ENCODE measurements at places on chromosomes 11 and 22.

DNA sequence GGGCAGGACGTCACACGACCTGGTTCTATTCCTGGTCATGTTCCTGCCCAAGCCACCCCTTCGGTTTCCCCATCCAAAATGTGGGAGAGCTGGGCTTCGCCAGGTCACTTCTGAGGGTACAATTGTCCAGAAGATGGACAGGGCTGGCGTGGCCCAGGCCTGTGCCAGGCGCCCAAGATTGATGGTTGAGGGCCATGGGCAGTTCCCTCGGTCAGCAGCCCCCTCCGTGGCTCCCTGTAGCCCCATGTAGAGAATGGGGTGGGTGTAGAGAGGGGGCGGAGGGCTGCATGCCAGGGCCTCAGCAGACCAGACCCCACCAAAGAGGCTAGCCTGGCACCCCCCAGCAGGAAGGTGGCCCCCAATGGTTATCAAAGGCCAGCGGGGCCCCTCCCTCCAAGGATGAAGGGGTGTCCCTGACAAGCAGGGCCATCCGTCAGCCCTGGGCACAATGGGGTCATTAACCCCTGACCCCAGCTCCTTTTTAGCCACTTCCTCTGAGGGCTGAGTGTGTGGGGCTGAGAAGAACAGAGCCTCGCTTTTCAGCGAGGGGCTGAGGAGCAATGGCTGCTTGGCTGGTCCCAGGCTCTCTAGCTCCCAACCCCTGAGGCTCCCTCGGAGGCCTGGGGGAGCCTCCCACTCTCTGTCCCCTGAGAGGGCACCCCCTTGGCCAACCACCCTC is 11.0 kb upstream of the PICK1 start:
- DNase-seq = no peak

DNA sequence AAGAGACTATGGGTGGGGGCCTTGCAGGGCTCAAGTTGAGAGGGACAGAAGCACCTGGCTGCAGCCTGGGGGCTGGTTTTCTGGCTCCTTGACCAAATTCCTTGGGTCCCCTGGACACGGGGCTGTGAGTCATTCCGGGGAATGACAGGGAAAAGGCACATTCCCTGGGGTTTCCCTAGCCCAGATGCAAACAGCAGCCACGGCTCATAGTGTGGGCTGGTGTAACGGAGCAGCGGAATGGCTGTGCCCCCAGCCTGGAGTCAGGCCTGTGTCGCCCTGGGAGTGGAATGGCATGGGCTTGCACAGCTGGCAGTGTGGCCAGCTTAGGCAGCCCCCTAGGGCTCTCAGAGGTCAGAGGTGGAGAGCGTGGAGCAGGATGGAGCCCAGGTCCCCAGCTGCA is 77.6 kb upstream of the KCNQ1OT1 start:
- no peak for DNase-seq

DNA sequence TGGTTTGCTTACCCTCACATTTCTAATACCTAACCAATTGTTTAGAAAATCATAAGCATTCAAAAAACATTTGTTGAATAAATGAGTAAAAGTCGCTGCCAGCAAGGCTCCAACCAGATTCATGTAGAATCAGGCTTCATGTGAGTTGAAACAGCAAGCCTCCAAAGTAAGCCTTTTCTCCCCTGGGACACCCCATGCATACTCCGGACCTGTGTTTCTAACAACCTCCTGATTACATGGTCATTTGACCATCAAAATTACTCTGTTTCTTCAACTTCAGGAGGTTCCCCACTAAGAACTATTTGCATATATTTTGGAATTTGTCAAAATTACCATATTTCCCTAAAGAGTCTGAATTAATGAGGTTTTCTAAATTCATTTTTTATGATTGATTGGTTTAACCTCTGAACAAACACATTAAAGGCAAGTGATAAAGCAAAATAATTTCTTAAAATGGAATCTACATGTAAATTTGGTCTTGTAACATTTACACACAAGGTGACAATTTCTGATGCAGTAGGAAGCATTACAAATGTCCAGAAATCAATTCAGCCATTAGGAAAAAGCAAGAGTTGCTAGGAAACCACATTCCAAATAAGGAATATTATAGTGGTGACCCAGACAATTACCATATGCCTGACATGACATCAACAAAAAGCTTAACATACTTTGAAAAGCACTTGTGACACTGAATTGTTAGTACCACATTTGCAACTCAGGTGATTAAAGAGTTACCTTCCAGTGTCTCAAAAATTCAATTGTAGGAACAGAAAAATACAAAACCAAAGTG is 252.6 kb downstream of the GUCY1A2 start:
- no peak for DNase-seq

DNA sequence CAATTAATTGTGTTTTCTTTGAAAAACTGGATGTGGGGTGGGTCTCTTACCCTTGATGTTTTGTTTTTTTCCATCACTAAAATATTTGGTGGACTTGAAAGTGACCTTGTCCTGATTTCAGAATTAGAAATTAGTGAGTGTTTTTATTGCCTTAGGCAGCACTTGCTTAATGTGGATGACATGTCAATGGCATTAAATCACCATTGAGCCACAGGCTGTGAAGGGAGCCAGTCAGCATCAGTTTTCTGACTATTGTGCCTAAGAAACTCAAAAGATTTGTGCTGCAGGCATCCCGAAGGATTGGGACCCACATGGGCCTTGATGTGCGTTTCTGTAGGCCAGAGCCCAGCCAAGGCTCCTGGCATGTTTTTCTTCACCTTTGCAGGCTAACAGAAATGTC is 53.8 kb downstream of the SWAP70 start:
- DNase-seq = no peak

DNA sequence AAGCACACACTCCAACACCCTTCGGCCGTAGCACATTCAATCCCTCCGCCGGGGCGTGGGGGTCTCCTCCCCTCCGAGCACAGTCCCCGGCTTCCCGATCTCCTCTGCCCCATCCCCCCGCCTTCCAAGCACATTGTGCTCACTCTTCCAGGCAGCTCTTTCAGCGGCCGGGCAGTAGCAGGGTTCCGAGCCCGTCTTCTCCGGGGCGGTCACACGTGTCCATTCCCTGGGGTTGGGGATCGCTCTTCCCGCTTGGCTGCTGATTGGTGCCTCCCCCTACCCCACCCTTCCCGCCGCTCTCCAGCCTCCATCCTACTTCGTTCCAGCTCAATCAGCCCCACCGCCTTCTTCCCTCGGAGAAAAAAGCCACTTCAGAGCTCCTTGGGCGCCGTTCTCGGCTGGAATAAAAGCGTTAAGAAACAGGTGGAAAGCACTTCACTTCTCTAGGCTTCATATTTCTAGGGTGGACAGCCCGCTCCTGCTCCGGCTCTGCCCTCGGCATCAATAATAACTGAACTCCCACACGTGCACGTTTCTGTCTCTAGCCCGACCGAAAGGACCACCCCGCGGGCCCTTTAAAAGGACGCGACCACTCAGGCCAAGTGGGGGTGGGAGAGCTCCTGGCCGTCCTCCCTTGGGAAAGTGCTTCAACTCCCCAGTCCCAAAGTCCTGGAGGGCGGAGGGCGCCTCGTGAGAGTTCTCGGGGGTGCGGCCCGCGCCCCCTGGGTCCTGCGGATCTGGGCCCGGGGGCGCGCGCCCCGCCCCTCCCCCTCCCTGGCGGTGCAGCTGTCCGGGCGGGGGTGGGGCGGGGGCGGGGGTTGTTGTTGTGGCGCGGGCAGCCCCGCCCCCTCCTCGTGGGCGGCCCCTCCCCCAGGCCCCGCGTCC is 464 bp upstream of the CECR2 start:
- no peak for DNase-seq

DNA sequence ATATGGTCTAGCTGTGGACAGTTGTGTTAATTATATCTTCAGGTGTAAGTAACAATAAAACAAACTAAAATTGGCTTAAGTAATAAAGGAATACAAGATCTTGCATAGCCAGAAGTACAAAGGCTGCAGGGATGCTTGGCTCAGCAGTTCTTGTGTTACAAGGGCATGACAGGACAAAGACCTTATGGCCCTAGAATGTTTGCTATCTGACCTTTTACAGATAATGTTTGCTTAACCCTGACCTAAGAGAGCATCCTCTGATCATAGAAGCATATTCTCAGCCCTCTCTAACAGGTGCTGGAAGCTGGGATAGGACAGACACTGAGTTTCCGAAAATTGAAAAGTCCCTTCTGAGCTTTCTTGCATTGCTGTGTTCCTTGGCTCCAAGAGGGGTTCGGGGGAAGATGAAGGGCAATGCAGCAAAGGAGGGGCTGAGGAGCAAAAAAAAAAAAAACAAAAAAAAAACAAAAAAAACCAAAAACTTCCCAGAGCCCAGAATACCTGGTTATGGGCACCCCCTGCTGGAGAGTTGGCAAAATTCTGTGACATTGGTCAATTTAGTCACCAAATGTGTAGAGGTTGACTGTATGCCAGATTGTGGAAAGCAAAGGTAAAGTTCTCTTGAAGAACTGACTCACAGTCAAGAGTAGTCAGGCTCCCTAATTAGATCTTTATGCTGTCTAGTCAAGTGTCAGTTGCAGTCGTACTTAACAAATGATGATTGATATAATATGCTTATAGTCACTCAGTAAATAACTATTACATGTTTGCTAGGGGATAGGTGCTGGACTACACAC is 10.4 kb upstream of the HIKESHI start:
- no peak for DNase-seq

- no peak for DNase-seq
Observed at GRCh38 chr11:1435820-1436467, 46.2 kb downstream of the BRSK2 start.

DNA sequence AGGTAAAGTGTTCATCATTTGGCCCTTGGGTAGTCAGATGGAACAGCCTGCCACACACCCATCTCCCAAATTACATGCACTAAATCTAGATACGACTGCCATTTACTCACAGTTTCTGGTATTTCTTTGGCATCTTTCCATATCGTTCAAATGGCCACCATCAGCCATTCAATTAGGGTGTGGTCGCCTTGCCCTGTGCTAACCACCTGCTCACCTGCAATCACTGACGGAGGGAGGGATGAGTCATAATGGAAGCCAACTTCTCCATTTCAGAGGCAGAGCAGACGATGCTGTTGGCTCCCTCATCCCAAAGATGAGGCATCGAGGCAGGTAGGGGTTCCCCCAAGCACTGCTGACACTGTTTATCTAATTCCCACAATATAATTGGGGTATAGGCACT is 14.6 kb downstream of the MS4A6A start:
- DNase-seq = no peak

GRCh38 chr11:69732910-69733309 is 29.1 kb upstream of the FGF19 start:
- no peak for DNase-seq
